Kasumi-1 (cell line): ENCODE measurements at places on chromosomes 7 and 10.

DNA sequence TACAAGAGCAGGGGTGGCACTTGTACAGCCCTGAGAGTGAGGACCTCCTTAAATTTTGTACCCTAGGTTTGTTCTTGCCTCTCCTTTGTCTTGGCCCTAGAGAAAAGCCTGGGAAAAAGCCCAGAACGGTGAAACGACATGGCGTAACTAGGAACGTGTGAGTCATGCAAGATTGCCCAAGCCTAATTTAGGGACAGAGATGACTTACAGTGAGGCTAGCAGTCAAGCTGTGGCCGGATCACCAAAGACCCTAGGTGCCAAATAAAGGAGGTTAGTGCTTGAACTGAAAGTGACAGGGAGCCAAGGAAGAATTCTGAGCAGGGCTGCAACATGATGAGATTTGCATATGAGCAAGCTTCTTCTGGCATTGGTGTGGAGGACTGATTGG is 25.1 kb downstream of the TBXAS1 start:
- peak; percentile 12 for DNase-seq

- DNase-seq = peak; percentile 99
Observed at GRCh38 chr10:88851706-88852105, at the start of gene ANKRD22. Gene ANKRD22 (minus strand): TSS chr10:88851844. CDS start chr10:88851607, 237 bp downstream.

DNA sequence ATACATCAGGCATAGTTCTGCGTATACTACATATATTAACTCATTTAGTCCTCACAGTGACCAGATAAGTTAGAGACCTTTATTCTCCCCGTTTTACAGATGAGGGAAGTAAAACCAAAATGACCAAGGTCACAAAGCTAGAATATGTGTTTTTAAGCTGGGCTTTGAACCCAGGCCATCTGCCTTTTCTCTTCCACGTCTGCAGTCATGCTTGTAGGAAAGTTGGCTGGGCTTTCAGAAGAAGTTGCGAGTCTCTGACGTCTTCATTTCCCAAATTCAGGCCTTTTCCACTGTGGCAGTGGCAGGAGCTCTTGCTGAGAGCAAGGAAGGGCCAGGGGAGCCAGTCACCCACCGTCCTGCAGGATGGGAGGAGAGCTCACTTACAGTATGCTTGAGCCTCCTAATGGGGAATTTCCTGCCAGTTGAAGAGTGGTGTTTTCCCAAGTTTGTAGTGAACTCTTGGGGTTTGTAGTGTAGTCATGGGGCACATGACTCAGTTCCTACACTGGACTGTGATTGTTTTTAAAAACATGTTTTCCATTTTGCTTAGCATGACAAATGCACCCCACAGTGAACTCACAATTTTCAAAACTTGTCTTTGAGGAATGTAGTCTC is 34.2 kb downstream of the CYP17A1 start:
- DNase-seq = no peak

- DNase-seq = no peak
Observed at GRCh38 chr7:27608776-27609495, 53.7 kb downstream of the HIBADH start.

- peak; percentile 10 for DNase-seq
Observed at GRCh38 chr7:129843978-129844840, 108.6 kb downstream of the UBE2H start.

DNA sequence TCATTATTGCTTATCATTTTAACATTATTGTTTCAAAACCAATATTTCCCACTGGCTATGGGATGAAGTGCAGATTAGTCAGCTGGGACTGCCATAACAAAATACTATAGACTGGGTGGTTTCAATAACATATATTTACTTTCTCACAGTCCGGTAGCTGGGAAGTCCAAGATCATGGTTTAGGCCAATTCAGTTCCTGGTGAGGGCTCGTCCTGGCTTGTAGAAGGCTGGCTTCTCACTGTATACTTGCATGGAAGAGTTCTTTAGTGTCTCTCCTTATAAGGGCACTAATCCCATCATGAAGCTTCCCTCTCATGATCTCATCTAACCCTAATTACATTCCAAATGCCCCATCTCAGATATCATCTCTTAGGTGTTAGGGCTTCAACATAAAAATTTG is 101.3 kb downstream of the CHRM2 start:
- no peak for DNase-seq

DNA sequence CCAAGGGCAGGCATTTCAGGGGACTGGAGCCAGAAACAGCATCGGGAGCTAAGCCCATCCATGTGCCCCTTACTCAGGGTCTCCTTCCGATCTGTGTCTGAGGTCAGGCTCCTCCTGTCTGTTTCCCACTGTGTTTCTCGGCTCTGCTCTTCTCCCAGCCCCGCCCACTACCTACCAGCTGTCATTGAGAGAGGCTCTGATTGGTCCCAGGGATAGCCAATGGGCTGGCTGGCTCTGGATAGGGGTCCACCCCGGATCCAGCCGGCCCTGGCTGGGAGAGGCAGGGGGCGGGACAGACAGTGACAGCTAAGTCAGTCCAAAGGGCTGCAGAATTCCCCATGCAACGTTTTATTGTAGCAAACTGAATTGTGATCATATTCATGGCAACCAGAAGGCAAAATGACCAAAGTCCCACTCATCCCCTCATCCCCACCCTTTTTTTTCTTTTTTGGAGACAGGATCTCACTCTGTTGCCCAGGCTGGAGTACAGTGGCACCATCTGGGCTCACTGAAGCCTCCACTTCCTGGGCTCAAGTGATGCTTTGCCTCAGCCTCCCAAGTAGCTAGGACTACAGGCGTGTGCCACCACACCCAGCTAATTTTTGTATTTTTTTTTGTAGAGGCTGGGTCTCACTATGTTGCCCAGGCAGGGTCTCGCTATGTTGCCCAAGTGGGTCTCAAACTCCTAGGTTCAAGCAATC is 76.3 kb downstream of the CLIP2 start:
- DNase-seq = peak; percentile 57
